ENCODE measurements at places on chromosomes 16 and 17.

GRCh38 chr16:84080378-84080777, 36.4 kb downstream of the MBTPS1 start:
- no peak for DNase-seq

GRCh38 chr17:48551596-48552465, 6.9 kb upstream of the HOXB2 start:
- DNase-seq, result no peak

- DNase-seq, result no peak
These were observed 87.8 kb downstream of the TUBD1 start for GRCh38 chr17:59804901-59805465.

GRCh38 chr16:88194397-88195268, 188.1 kb upstream of the ZNF469 start:
- DNase-seq, result no peak

DNA sequence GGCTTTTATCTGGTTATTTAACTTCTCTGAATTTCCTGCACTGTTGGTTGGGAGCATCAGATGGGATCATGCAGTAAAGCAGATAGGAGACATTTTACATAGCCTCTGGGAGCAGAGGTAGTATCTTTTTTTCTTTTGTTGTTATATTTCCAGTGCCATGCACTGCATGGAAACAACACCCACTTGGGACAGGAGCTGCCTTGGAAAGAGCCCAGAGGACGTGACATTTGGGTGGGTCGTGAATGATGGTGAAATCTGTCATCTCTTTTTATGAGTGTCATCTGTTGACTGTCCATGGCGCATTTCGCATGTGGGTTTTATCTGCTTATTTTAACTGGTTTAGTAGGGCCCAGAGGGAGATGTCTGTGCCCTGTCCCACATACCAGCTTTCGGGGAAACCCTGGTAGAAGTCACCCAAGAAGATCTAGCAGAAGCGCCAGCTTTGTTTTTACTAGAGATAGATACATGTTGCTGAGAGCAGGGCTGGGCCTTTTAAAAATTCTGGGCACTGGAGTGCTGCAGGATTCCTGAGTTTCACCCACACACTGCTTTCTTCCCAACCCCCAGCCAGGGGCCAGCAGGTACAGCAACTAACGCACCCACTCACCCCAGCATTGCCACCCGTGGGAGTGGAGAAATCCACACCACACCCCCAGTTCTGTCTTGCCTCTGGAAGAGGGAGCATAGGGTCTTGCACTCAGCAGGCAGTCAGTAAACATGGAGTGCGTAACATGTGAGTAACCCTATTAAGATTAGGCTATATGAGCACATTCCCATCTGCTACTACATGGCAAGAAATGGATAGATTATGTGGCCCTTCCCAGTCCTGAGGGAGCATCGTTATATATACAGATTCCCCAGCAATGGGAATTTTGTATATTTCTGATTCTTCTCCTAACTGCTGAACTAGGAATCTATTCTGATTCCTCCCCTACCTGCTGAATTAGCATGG, 8.4 kb upstream of the TERF2 start:
- no peak for DNase-seq

DNA sequence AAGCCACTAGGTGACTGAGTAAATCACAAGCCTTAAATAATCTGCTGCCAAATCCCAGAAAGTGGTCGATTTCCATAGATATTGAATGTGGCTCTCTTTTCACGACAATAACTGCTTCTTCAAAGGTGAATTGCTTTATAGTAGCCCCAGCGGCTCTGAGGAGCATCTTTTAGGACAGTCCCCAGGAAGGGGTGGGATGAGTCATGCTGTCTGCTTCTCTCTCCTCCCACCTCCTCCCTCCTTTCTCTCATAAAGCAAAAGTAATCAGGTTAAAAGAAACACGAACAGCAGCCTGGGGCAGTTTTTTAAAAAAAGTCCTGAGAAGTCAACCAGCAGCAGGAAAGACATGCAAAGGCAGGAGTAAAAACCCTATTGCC, 1.8 kb downstream of the KIAA0513 start:
- DNase-seq, result no peak

DNA sequence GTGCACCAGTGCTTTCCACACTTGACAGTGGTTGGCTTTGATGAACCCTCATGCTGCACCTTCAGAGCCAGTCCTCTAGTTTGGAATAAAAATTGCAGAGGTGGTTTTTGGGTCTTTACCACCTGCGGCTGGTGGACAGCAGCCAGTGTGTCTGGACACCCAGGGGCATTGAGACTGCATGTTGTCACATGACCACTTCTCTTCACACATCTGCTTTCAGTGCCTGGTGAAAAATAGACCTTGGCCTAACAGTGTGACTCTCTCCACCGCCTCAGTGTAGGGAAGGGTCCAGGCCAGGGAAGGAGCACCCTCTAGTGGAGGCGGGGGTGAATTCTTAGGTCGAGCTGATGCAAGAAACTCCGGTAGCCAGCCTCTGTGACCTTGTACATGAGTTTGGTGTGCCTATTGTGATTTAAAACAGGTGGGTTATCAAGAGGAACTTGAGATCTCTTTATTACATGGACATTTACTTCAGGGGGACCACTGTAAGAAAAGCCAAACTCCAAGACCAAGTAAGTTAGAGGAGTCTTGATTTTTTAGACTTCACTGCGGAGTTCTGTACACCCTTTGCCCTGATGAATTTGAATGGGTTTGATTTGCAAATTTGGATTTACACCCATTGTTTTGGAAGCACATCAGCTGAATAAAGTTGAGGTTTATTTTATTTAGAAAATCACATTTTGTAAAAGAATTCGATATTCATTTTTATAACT, 17.9 kb downstream of the GOSR2 start:
- no peak for DNase-seq

DNA sequence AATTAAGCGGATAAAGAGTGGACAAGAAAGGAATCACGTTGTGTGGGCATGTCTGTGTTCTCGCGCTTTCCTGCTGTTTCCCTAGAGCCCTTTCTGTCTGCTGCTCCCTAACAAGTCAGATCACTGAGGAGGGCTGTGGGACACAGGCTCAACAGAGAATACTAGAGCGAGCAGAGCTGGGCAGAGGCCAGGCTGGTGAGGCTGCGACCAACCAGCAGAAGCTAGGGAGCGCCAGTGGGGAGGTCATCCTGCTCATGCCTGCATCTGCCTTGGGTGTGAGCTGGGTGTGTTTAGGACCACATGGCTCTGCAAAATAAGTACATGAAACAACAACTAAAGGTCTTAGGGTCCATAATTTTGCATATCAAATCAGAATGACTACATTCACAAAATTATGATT, 11.5 kb upstream of the FOXJ1 start:
- DNase-seq, result no peak

- no peak for DNase-seq
These were observed 5.4 kb upstream of the HEXIM2 start for GRCh38 chr17:45156242-45156641.

DNA sequence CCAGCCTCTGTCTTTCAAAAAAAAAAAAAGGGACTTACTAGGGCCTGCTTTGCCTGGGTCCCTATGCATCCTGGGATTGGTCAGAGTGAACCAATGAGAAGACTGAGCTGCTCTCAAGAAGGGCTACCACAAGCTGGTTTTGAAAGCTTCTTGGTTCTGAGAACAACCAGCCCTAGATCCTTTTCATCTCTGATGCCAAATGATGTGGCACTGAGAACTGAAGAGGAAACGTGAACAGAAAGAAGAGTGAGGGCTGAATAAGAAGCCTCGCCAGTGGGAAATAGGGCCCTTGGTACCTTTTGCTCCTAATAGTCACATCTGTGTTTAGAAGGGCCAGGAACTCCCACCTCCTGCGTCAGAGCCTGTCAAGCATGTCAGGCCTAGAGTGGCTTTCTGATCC, 10.7 kb downstream of the TACO1 start:
- no peak for DNase-seq

DNA sequence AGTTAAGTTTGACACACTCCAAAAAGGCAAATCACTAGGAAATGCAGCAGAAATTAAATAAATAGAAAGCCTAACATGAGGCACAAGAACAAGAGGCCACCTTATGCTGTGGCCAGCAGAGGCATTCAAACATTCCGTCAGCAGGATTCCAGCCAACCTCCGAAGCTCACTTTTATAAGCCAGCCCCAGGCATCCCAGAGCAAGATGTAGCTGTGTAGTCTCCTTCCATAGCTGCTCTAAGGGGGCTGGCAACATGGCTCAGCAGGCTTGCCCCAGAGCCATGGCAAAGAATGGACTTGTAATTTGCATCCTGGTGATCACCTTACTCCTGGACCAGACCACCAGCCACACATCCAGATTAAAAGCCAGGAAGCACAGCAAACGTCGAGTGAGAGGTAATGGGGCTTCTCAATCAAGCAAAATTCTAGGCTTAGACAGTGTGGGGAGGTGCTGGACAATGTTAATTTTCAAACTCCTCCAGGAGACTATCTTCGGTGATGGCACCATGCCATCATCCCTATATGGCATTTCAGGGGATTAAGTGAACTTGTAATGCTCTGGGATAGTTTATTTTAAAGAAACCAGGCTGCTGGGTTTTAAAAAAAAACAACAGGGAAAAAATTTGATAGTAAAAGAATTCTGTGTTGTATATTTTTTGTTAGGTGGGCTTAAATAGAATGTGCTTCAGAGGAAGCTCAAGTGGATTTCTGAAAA, at the start of gene CLEC3A:
Gene CLEC3A (plus strand): TSS at position 202 of the 714 bp plus-strand sequence. CDS start 79 bp downstream, at position 281.
- DNase-seq, result no peak

GRCh38 chr17:7557775-7558543, 591 bp upstream of the TNFSF13 start:
- no peak for DNase-seq

DNA sequence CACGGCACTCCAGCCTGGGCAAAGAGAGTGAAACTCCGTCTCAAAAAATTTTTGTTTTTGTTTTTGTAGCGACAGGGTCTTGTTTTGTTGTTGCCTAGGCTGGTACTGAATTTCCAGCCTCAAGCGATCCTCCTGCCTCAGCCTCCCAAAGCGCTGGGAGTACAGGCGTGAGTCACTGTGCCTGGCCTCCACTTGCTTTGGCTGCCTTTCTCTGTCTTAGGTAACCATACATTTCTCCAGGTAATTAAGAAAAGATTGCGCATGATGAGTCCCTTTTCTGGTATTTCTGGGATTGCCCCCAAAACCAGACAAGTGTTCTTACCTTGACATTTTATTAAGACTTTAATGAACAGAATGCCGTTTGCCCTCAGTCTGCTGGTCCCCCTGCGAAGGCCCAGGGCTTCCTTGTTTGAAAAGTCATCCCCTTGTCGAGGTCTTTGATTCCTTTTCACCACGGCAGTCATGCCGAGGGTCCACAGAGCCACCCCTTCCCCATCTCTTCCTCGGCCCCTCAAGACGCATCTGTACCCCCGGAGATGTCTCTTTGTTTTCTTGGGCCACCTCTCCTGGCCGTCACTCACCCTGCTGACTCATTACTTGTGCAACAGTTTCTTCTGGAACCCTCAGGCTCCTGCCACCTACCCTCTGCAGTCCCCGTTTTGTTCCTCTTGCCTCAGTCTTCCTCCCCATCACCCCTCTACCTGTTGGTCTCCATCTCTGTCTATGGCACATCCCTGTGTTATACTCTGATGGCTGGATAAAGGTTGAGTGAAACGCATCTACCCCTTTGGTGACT, 151.0 kb downstream of the SEC14L1 start:
- DNase-seq, result no peak

GRCh38 chr16:88087517-88087877, 136.3 kb downstream of the BANP start:
- no peak for DNase-seq

Measured in stimulated activated CD8-positive, alpha-beta memory T cell treated with anti-CD3 and anti-CD28 coated beads, Interleukin-15, amount 100 ng/mL, for 24 hours (primary cell).